ENCODE measurements at places on chromosomes 16 and 17.

GRCh38 chr16:89862732-89863131 is 10.7 kb upstream of the TCF25 start:
- DNase-seq, result no peak

GRCh38 chr16:47519037-47519436 is 57.9 kb downstream of the PHKB start:
- DNase-seq, result no peak

DNA sequence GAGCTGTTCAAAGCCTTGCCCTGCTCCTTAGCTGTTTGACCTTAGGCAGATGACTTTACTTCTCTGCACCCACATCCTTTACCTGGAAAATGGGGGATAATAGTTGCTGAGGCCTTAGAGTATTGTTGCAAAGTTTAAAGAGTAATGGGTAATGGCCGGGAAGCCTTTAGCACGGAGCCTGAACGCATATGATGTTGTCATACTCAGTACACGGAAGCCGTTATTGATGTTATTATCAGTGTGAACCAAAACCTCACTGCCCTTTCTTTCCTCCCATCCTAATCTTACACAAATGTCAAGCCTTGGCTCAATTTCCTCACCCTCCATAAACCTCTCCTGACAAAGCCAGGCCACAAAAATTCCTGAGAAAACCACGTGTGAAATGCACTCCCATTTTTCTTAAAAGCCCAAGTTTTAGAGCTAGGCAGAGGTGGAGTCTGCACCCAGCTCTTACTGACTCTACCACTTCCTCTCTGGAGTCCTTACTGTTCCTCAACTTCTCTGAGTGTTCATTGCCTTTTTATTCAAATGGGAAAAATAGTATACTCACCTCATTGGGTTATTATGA is 67.3 kb upstream of the CACNG3 start:
- DNase-seq, result no peak

DNA sequence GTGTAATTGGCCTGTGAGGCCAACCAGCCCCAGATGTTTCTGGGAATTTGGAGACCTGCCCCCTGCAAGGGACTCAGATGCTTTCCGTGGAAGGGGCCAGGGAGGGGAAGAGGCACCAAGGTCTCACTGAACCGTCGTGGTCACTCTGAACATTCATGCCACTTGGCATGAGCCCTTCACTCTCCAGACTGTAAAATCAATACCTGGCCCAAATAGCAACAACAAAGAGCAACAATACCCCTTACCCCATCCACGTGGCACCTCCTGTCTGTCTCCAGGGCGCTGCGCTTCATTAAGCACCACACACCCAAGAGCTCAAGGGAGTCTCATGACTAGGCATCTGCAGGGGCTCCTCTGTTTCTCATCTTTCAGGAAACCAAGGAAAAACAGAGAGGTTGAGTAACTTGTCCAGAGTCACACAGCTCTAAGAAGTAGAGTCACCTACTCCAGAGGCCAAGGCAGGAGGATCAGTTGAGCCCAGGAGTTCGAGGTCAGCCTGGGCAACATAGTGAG is 52.8 kb downstream of the SOCS1 start:
- no peak for DNase-seq

- DNase-seq, result no peak
These were observed 4.5 kb downstream of the MINK1 start for GRCh38 chr17:4837471-4838308.

GRCh38 chr17:73586275-73586832 is 57.9 kb downstream of the SDK2 start:
- DNase-seq, result peak; percentile 59

GRCh38 chr17:17354560-17355349 is 51.6 kb downstream of the NT5M start:
- no peak for DNase-seq

- DNase-seq, result no peak
These were observed 145.6 kb upstream of the CHMP6 start for GRCh38 chr17:80845863-80846671.

DNA sequence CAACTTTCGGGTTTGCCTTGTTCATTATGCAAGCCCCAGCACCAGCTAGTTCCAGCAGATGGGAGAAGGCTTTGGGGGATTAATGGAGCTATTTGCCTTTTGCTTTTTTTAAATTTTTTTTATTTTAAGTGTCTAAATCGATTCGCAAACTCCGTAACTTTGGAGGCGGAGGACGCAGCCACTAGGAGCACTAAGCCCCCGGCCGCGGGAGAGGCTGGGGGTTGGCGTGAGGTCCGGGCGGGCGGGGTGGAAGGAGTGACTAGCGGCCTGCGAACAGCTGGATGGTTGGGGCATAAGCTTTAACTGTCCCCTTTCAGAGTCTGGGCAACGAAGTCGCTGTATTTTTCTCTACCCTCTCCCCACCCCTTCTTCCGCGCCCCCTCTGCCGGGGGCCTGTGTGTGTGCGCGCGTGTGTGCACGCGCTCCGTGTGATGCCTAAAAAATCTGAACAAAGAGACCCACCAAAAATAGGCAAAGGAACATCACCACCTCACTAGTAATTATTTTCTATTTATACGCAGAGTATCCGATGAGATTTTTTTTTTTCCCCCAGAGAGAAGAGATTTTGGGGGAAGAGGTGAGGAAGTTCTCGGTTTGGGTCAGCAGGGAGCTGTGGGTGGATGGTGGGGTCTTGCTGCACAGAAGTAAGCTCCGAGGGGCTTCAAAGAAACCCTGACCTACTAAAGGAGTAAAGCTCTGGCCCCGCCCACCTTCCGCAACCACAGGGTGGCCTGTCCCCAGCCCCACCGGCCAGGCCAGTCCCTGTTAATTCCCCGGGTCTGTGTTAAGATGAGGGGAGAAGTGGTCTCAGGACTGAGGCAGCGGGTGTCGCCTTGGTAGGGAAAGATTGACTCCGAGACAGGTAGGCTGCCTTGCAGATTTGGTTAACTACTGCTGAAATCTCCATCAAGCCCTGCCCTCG is 2.3 kb downstream of the SHISA9 start:
- DNase-seq, result no peak

GRCh38 chr16:11916524-11917285 is 949 bp upstream of the GSPT1 start:
- DNase-seq, result no peak

GRCh38 chr17:69358688-69359596 is 32.0 kb upstream of the ABCA5 start:
- DNase-seq, result no peak

DNA sequence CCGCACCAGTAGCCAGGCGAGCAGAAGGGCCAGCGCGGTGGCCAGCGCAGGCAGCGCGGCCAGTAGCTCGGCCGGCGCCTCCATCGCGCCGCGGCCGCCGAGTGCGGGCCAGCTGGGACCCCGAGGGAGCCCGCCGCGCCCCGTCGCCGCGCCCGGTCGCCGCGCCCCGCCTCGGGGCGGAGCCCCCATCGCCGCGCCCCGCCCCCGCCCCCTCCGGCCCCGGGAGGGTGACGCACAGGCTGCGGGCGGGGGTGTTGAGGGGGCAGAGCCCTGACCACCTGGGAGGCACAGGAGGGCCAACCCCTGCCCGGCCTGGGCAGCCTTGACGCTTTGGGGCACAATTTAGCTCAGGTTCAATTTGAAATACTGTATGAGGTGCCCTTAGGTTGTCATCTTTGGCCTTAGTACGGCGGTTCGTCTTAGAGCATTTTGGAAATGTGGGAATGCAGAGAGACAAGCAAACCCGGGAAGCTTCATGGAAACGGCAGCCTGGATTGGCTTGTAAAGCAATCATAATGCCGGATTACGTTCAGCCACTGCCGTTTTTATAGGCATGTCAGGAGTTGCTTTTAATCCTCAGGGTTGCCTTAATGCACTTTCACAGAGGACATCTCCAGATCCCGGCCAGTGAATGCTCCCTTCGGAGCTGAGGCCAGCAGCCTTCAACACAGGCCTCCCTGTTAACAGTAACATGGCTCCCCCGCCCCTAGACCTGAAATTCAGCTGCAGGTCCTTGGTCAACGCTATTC is at the start of gene MXRA7:
TSS of gene MXRA7 (minus strand) at position 103 of the 749 bp plus-strand sequence. CDS start at position 84, 19 bp downstream.
- DNase-seq, result no peak

GRCh38 chr17:79993390-79994227 is 42.1 kb downstream of the TBC1D16 start:
- no peak for DNase-seq

GRCh38 chr17:44108440-44109311 is 14.8 kb downstream of the HDAC5 start:
- DNase-seq, result no peak

DNA sequence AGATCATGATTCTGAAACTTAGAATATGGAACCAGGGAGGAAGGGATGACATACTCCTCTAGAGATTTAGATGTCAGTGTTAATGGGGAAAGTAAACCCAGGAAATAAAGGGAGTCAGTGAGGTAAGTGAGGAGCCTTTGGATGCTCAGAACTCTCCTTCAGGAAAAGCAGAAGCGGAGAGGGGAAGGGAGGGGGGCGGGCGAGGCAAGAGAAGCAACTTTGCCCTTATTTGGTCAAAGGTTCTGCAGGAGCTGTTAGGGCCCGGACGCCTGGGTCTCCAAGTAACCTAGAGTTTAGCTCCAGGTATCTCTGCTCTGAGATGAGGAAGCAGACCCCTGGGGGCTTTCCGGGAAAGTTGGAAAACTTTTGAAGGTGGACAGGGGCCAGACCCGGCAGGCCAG is 1.3 kb downstream of the PFN1 start:
- DNase-seq, result no peak

GRCh38 chr16:22353191-22353919 is 21.1 kb downstream of the CDR2 start:
- DNase-seq, result no peak

DNA sequence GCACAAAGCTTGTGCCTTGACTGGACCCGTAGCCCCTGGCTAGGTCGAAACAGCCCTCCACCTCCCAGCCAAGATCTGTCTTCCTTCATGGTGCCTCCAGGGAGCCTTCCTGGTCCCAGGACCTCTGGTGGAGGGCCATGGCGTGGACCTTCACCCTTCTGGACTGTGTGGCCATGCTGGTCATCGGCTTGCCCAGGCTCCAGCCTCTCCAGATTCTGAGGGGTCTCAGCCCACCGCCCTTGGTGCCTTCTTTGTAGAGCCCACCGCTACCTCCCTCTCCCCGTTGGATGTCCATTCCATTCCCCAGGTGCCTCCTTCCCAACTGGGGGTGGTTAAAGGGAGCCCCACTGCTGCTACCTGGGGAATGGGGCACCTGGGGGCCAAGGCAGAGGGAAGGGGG is 3.5 kb downstream of the CTRL start:
- DNase-seq, result no peak

GRCh38 chr17:35817196-35817595 is 7.9 kb downstream of the TAF15 start:
- no peak for DNase-seq

DNA sequence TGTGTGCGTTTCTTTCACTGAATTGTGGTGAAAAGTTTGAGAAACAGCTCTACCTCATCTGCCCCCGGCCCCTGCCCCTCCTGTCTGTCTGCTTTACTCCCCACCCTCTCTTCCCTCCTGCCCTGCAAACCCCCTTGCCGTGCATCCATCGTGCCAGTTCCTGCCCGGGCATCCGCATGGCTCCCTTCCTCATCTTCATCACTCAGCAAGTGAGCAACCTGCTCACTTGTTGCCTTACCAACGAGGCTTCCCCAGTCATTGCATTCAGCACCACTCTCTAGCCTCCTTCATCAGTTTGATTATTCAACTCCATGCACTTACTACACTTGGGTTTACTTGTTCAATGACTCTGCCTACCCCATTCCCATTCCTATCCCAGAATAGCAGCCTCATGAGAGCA is 34.8 kb upstream of the SDK2 start:
- no peak for DNase-seq

- no peak for DNase-seq
These were observed 38.1 kb upstream of the VPS4A start for GRCh38 chr16:69273009-69273408.

GRCh38 chr17:7806587-7806986 is 27.4 kb upstream of the KDM6B start:
- DNase-seq, result no peak

GRCh38 chr17:42784811-42785592 is 4.6 kb downstream of the WNK4 start:
- DNase-seq, result no peak

DNA sequence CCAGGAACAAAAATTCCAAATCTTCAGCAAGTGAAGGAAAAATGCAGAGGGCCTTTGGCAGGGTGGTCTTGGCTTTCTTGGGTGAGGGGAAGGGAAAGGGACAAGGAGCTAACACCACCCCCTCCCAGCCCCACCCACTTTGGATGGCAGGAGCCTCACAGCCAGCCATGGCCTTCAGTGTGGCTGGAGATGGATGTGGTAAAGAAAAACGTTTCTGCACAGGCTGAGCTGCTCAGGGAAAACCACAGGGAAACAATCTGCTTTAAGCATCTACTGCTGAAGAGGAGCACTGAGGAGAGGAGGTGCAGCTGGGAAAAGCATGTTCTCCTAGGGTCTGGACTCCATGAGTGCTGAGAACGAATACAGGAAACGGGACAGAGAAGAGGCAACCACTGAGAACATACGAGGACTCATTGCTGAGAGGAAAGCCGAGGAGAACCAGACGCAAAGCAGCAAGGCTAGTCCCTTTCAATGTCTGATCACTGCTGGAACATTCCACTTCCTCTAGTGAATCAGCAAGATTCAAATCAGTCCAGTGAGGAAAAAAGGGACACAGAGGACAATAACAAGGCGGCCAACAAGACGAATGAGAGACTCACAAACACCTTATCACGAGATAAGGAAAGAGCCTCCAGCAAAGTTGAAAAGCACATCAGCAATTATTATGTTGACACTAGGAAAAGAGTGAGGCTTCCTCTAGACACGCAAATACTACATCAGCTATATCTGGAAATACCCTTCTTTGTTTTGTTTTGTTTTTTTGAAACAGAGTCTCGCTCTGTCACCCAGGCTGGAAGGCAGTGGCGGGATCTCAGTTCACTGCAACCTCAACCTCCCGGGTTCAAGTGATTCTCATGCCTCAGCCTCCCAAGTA is 41.7 kb downstream of the ZZEF1 start:
- DNase-seq, result no peak

DNA sequence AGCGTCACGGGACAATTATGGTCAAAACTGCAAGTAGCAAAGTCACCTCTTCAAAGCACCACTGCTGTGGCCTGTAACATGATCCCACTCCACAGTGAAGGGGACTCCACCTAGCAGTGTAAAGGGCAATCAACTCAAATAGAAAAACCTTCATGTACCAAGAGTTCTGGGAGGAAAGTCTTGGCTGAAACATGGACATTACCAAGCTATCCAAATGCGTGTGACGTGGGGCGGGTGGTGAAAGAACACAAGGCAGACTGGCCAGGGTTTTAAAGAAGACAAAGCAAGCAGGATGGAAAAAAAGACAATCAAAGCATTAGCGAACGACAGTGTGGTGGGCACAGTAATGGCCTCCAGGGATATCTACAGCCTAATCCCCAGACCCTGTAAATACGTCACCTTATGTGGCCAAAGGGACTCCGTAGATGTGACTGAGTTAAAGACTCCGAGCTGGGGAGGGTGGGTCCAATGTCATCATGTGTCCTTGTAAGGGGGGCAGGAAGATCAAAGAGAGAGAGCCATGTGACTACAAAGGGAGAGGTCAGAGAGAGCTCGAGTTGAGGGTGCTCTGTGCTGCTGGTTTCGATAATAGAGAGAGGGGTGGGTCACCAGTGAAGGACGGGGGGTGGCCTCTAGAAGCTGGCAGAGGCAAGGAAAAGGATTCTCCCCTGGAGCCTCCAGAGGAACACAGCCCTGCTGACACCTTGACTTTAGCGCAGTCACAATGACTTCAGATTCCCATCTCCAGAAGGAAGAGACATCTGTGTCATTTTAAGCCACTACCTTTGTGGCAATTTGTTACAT is 6.0 kb downstream of the HSDL1 start:
- no peak for DNase-seq

- DNase-seq, result no peak
These were observed 3.5 kb downstream of the MARVELD3 start for GRCh38 chr16:71629278-71630016.

All from right renal cortex interstitium (tissue), 3 donors.